ENCODE measurements at places on chromosomes 4 and X. TPM values are rescaled to one million over a fixed set of nuclear protein-coding genes. Genes with fewer than 3 reads are reported as not detected.
A peak's percentile ranks its signal among the peaks of the same experiment; 100 is the strongest.

DNA sequence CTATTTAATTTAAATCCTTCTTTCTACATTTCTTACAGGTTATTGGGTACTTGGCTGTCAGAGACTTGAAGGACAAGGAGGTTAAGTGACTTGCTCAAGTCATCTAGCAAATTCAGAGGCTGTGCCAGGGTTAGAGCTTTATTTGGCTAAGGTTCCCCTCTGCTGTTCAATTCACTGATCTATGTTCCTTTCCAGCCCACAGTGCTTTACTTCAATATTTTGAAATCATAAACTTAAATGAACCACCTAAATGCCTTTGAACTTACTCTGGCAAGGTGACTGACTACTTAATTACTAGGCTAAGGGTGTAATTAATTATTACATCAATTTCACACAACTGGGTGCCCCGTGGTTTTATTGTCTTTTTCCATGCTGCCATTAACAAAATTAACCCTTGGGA, 288.7 kb downstream of the CAMK2D start:
- H3K36me3 ChIP-seq = no peaks in the 10 kb centered on the region
- no peak for DNase-seq
- peaks cover 11% of the 10 kb centered on the region for H3K4me1 ChIP-seq

DNA sequence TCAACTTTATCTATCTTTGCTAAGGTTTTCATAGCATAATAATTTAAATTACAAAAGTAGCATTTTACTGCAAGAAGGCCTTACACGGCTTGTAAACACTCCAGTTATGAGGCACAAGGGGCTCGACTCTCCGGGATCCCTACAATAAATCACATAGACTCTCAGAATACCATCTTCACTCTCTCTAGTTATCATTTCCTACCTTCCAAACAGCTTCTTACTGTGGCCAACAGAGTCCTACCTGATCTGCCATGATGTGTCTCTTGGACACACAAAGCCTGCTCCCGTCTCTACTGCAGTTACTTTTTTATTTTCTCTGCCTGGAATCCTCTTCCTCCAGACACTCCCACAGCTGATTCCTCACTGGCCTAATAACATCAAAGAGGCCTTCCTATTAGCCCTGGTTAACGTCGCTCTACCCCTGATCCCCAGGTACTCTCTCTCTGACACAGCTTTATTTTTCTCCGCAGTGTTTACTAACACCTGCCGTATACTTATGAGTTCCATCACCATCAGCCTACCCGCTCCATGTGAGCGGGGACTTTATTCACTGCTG, 559.6 kb upstream of the DIPK2B start:
- no peak overlapping the region for H3K27ac ChIP-seq
- no peaks in the 10 kb centered on the region for H3K4me1 ChIP-seq
- H3K36me3 ChIP-seq = no peaks in the 10 kb centered on the region
- H3K27me3 ChIP-seq = no peaks in the 10 kb centered on the region

GRCh38 chr4:89306486-89307177, 968 bp downstream of the GPRIN3 start:
- no peaks in the 10 kb centered on the region for H3K36me3 ChIP-seq
- no peak overlapping the region for H3K4me3 ChIP-seq
- peaks cover 13% of the 10 kb centered on the region for H3K27me3 ChIP-seq

DNA sequence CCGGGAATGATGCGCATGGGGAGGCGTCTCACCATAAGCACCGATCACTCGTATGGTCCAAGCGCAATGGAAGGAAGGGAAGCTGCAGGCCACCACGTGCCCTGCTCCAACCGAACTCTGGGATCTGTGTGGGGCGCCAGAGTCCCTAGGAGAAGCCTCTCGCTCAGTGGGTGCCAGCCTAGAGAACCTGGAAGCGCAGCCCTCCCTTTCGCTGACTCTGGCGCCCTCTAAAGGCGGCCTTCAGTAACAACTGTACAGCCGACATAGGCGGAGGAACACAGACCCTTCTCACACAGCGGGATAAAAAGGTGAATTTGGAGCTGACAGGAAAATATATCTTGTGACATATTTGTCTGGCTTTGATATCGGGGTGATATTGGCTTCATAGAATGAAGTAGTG, 76.0 kb downstream of the INTS6L start:
- H3K4me3 ChIP-seq = no peak overlapping the region
- no peaks in the 10 kb centered on the region for H3K4me1 ChIP-seq
- no peak overlapping the region for H3K27ac ChIP-seq
- H3K27me3 ChIP-seq = no peaks in the 10 kb centered on the region
- no peaks in the 10 kb centered on the region for H3K36me3 ChIP-seq
- DNase-seq = peak; percentile 26

GCNA gene
- 0.48 TPM for total RNA-seq

All from SJCRH30 (cell line).